ENCODE measurements at places on chromosomes 2 and 18.

- no peak for DNase-seq
These were observed 7.6 kb upstream of the MEIS1 start for GRCh38 chr2:66427300-66427699.

DNA sequence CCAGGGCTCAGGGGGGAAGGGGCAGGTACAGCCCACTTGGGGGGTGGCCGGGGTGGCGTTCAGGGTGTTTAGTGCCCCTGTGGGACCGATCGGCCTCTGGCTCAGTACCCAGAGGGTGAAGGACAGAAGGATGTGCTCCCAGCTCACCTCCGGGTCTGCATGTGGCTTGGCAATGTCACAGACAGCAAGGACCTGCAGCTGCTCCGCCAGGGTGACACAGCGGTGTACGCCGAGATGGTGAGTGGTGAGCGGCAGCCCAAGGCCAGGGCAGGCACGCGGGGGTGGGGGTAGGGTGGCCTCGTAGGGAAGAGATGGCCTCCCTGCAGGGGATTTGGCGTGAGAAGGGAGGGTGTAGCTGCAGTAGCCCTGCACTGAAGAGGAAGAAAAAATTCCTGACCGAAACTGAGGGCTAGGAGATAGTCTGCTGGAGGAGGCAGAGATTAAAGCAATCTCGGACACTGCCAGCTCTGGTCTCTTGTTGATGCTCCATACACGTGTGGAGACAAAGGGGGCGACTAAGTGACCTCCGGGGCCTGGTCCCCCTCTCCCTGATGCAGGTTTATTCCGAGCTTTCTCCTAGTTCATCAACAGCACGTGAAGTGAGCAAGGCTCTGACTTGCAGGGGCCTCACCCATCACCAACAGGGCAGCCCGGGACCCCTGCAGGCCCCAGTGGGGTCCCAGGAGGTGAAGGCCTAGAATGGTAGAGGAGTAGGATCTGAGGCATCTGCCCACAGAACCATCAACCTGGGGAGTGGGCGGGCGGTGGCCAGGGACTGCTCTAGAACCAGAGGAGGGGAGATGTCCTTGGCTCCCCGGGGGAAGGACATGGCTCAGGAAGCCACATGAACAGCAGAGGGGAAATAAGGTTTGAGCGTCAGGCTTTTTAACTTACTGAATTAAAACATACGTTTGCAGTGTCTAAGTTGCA lies 45.4 kb downstream of the FER1L5 start:
- DNase-seq, result no peak

DNA sequence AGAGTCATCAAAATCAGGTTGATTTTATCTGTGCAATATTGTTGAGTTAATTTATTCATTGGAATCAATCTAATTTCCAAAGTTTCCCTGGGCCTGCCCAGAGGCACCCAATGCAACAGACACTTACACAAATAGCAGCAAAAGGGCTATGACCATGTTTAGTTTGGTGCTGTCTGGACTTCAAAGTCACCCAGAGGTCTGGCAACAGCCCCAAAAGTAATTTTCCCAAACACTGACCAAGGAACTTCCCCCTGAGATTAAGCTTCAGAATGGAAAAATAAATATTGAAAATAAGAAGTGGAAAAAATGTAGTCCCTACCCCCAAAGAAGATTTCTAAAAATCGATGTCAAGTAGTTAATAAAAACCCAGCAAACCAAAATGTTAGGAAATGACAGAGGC lies 70.9 kb upstream of the RNF152 start:
- peak; percentile 7 for DNase-seq

DNA sequence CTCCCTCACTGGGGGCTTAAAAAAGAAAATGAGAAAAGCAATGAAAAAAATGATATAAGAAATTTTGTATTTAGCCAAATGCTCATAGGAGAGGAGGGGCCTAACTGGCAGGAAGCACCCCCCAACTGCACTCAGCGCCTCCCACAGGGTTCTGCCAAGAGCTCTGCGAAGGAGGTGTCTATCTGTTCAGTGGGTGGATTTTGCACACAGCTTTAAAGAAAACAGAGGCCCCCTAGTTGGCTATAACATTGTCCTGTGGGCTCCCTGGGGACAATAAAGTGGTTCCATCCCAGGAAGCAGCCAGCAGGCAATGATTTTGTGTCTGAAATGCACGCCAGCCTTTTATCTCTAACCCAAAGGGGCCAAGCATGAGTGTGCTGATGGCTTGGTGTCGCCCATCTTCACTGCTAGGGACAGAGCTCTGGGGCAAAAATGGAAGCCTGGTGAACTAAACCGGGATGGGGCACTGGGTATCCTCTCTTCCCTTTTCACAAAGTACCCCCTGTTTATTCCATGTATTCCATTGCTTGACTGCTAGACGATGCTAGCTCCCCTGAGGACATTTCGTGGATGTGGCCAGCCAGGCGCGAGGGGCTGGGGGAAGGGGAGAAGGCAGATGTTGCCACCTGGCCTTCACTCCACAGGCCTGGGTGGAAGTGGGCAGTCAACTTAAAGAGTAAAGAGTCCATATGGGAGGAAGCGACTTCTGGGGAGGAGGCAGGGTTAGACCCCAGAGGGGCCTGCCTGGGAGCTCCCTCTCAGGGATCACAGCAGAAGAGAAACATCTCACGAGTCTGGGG lies 205.7 kb downstream of the CYP26B1 start:
- no peak for DNase-seq

GRCh38 chr18:72849671-72850070 lies 18.1 kb downstream of the NETO1 start:
- DNase-seq, result no peak

GRCh38 chr18:73038336-73038735 lies 170.5 kb upstream of the NETO1 start:
- no peak for DNase-seq

GRCh38 chr2:224601923-224602322 lies 16.8 kb upstream of the CUL3 start:
- no peak for DNase-seq

DNA sequence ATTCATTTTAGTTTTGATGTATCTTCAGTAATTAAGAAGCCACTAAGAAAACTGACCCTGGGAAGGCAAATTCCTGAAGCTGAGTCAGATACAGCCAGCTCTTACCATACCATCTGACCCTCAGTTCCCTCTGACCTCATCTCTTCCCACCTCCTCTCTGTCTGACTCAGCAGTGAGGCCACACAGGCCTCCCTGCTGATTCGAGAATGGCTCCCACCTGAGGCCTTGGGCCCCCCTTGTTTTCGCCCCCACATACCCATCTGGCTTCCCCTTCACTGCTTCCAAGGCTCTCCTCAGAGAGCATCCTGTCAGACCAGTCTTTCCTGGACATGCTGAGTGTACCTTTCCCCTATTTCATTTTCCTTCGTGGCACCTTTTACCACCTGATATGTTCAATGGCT lies 71.0 kb upstream of the CYP1B1 start:
- DNase-seq, result no peak

DNA sequence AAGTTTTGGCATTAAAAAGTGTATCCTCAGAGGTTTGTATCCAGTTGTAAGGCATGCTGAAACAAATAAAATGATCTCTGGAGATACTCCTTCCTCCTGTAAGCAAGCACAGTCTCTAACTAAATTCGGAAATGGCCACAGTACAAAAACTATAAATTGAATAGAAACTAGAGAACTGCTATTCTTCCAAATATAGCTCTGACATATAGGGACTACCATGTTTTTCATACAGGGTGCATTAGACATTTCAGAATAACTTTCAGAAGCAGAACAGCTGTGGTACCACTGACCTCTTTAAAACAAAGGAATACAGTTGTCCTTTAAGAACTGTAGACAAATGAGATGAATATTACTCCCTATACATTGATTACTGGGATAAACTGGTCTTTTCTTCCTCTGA lies 568.5 kb downstream of the ARHGAP15 start:
- DNase-seq, result no peak

GRCh38 chr2:39621596-39621995 lies 44.1 kb upstream of the TMEM178A start:
- no peak for DNase-seq

- no peak for DNase-seq
These were observed 124.5 kb upstream of the CDC42EP3 start for GRCh38 chr2:37795938-37796337.

GRCh38 chr2:98915751-98916358 lies 20.2 kb downstream of the CRACDL start:
- DNase-seq, result no peak

- no peak for DNase-seq
These were observed 109.0 kb upstream of the RGPD4 start for GRCh38 chr2:107717661-107718060.

DNA sequence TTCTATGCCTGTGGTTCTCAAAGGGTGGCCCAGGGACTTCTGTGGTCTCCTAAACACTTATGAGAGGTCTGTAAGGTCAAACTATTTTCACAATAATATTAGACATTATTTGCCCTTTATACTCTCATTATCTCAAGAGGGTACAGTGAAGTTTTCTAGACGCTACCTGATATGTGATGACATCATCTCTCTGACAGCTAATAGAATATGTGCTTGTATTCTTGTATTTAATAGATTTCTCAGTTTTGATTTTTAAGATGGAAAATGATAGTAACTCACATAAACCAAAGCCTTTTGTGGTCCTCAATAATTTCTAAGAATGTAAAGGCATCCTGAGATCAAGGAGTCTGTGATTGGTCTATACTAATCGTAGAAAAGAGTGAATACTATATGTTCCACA lies 265.1 kb downstream of the ZNF521 start:
- DNase-seq, result no peak

GRCh38 chr2:218872645-218873358 lies 7.8 kb upstream of the WNT10A start:
- no peak for DNase-seq

GRCh38 chr2:74371421-74371820 lies 8.7 kb downstream of the DCTN1 start:
- no peak for DNase-seq

- no peak for DNase-seq
These were observed 423.7 kb downstream of the METTL4 start for GRCh38 chr18:2147476-2148230.

DNA sequence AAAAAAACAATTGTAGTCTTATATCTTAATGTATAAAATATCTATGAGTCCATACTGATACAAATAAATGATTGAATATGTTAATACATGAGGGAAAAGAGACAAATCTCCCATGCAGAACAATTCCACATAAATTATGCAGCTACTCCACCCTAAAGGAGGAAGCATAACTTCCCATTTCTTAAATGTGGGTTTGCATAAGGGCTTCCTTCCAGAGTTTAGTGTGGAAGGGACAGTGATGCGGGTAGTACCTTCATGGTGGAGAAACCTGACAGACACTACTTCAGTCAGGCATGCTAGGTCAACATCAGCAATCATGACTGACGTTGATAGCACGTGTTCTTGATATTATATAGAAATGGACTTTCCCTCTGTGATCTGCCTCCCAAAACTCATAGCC lies 146.9 kb upstream of the STON1 start:
- DNase-seq, result no peak

DNA sequence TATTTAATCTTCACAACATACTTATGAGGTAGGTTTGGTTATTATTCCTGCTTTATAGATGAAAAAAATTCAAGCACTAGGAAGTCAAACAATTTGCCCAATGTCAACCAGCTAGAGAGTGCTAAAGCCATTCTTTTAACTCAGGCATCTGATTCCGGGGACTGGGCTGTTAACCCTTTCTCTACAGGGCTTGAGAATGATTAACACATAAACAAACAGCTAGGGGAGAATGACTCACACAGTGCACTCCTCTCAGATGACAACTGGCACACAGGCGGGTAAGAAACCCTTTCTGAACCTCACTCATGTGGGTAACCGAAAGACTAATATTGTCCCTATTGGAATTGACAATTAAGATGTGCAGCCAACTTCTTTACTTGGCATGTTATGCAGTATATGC lies 86.3 kb upstream of the FSHR start:
- no peak for DNase-seq

DNA sequence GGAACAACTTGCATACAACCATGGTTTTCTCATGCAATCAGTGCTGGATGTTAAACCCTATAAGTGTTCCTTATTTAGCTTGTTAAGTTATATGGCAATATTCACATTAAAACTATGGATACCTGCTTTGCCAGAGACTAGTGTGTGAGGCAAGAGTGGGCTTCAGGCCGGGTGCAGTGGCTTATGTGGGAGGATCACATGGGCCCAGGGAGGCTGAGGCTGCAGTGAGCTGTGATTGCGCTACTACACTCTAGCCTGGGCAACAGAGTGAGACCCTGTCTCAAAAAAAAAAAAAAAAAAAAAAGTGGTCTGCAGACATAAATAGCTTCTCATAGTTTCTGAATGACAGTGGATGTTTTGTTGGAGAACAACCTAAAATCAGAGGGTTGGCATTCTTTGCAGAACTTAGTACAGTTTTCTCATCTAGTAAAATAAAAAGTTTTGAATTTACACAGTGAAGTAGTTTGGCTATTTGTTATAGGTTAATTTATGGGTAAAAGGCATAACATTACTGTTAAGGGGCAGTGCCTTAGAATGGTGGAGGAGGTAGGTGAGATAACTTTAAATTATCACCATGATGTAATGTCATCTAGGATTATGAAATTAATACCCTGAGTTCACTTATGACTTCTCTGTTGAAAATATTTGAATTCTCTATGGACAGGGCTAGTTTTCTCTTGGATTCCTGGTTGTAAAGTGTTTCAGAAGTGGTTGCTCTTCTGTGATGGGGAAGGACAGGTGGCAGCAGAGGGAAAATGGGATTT lies 5.3 kb downstream of the CERS6 start:
- no peak for DNase-seq

DNA sequence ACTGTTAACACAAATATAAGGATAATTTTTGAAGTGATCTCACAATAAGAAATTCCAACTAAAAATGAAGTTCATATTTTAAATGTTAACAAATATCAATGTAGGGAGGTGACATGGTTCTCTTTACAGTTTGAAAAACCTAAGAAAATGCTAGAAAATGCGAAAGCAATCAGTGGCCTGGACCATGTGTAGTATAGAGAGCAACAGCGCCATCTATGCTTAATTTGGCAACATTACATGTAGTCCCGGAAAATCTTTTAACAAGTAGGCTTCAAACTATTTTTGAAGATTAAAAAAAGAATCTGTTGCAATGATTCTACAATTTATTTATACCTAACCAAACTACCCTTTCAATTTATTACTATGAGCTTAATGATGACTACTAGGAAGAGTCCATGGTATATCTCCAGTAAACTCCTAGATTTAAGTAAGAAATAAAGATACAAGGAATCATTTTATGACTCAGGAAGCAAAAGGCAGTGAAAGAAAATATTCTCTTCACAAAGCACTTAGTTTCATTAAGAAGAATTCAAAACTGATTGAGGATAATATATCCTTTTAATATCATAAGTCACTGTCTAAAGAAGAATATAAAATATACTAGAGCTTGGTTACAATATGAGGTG lies 33.3 kb downstream of the NDUFA10 start:
- DNase-seq, result peak; percentile 72

GRCh38 chr18:23377669-23378301 lies 75.3 kb upstream of the RIOK3 start:
- DNase-seq, result no peak

- DNase-seq, result no peak
These were observed 378.4 kb upstream of the HNRNPA3 start for GRCh38 chr2:176834226-176834625.

- DNase-seq, result no peak
These were observed 39.8 kb downstream of the SLC66A2 start for GRCh38 chr18:79911344-79912270.

GRCh38 chr2:150466741-150467620 lies 20.5 kb downstream of the RND3 start:
- DNase-seq, result no peak

- DNase-seq, result no peak
These were observed 117.6 kb upstream of the RASGRP3 start for GRCh38 chr2:33358878-33359277.

All from putamen (tissue), 1 donor.